ENCODE measurements at places on chromosomes 5 and 9. TPM values are rescaled to one million over a fixed set of nuclear protein-coding genes. Genes with fewer than 3 reads are reported as not detected.

- no peak for ATAC-seq
These were observed 81.6 kb downstream of the PTCH1 start for GRCh38 chr9:95435074-95435728.

Gene CCL21
- 18.5 TPM for total RNA-seq

GRCh38 chr5:124859027-124859426 lies 112.6 kb upstream of the ZNF608 start:
- ATAC-seq = no peak

- ATAC-seq = no peak
These were observed 144.6 kb upstream of the PPP1R26 start for GRCh38 chr9:135334953-135335460.

Gene FOXD4L4
- 0.52 TPM for total RNA-seq

Gene SLC34A3
- 0.68 TPM for total RNA-seq

All from esophagus mucosa (tissue), 1 donor.